ENCODE measurements at places on chromosomes 4 and X. TPM values are rescaled to one million over a fixed set of nuclear protein-coding genes. Genes with fewer than 3 reads are reported as not detected.

Gene CT55
- not detected for total RNA-seq

Gene TRMT2B
- 24.0 TPM for total RNA-seq

Gene SCD5
- 0.45 TPM for total RNA-seq

Gene STOX2
- total RNA-seq: not detected

Gene TMEM150C
- total RNA-seq: not detected

Gene CFAP99
- 0.08 TPM for total RNA-seq

Gene AVPR2
- not detected for total RNA-seq

DNA sequence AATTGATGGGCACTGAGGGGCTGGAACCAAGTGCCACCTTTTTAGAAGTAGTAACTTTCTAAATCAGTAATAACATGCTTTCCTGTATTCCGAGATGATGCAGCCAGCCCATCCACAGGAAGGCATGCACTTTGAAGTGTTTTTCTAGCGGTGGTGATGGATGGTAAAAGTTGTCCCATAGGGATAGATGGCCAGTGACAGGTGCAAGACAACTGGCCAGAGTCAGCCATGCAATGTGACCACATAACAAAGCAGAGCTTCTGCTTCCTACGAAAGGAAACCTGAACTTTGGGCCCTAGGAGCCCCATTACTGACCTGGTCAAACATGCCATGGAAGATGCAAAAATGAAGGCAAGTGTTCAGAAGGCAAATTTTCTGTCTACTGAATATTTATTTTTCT lies 72.3 kb downstream of the NR3C2 start:
- no peak overlapping the region for H3K4me3 ChIP-seq
- DNase-seq: no peak
- no peaks in the 10 kb centered on the region for H3K27me3 ChIP-seq
- no peaks in the 10 kb centered on the region for H3K36me3 ChIP-seq
- no peak overlapping the region for H3K27ac ChIP-seq

- peaks cover 26% of the 10 kb centered on the region for H3K36me3 ChIP-seq
- DNase-seq: peak; percentile 86
- peak within 1 kb of the TSS; percentile 98 for H3K4me3 ChIP-seq
- peaks cover 17% of the 10 kb centered on the region for H3K4me1 ChIP-seq
Measured at GRCh38 chrX:119693040-119693995, at the start of gene SEPTIN6. TSS of gene SEPTIN6 (minus strand) at chrX:119693168. CDS start at chrX:119693105, 63 bp downstream.

DNA sequence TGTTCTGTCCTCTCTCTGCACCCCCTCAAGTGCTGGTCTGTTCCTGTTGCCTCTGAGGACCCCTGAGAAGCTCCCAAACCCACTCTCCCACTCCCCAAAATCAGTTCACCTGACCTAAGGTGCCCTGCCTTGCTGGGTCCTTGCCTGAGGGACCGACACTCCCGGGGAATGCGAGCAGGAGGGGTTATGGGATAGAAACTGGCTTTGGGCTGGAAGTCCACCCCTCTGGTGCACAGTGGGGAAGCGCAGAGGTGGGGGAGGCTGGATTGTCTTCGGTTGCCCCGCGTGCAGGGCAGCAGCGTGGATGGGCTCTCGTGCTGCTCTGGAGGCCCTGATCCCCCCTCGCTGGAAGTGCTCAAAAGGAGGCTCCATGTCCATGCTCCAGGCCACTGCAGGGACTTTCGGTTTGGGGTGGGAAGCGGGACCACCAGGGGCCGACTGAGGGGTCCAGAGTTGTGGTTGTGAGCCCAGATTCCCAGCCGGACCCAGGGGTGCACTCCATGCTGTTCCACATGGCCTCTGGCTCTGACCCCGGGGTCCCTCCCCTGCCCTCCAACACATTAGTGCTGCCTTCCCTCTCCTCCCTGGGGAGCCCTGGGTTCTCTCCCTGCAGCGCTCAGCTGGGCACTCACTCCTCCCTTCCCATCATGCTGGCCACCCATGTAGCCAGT lies 7.6 kb downstream of the SORCS2 start:
- H3K4me3 ChIP-seq: no peak overlapping the region
- no peak for DNase-seq
- H3K36me3 ChIP-seq: no peaks in the 10 kb centered on the region
- no peaks in the 10 kb centered on the region for H3K4me1 ChIP-seq

- H3K27ac ChIP-seq: no peak overlapping the region
- H3K4me1 ChIP-seq: no peaks in the 10 kb centered on the region
- no peaks in the 10 kb centered on the region for H3K27me3 ChIP-seq
- DNase-seq: no peak
- no peak overlapping the region for H3K4me3 ChIP-seq
Measured at GRCh38 chrX:41314881-41315280, 19.1 kb upstream of the DDX3X start.

DNA sequence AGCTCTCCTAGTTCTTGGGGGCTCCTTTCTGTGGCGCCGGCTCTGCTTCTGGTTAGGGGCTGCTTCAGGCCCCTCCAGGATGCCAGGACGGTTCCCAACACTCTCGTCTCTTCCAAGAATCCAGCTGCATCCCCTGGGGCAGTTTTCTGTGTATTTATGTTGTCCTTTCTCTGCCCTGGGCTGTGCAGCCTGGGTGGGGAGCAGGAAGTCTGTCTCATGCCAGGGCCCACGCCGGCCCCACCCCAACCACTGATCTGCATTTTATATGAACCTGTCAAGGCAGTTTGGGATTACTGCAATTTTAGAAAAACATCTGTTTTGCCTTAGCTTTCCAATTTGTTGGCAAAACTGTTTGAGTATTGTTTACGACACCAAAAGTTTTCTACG lies 14.6 kb downstream of the CTBP1 start:
- DNase-seq: no peak
- H3K4me1 ChIP-seq: peaks cover 3% of the 10 kb centered on the region
- H3K36me3 ChIP-seq: peaks cover 63% of the 10 kb centered on the region
- no peak overlapping the region for H3K27ac ChIP-seq
- H3K4me3 ChIP-seq: no peak overlapping the region

GRCh38 chr4:73006286-73006990 lies 63.1 kb downstream of the COX18 start:
- no peak for DNase-seq
- no peaks in the 10 kb centered on the region for H3K36me3 ChIP-seq
- no peak overlapping the region for H3K27ac ChIP-seq

- no peaks in the 10 kb centered on the region for H3K36me3 ChIP-seq
- no peak for DNase-seq
- H3K27ac ChIP-seq: no peak overlapping the region
- H3K27me3 ChIP-seq: no peaks in the 10 kb centered on the region
- peaks cover 15% of the 10 kb centered on the region for H3K4me1 ChIP-seq
Measured at GRCh38 chrX:109848461-109849050, 115.5 kb upstream of the ACSL4 start.

DNA sequence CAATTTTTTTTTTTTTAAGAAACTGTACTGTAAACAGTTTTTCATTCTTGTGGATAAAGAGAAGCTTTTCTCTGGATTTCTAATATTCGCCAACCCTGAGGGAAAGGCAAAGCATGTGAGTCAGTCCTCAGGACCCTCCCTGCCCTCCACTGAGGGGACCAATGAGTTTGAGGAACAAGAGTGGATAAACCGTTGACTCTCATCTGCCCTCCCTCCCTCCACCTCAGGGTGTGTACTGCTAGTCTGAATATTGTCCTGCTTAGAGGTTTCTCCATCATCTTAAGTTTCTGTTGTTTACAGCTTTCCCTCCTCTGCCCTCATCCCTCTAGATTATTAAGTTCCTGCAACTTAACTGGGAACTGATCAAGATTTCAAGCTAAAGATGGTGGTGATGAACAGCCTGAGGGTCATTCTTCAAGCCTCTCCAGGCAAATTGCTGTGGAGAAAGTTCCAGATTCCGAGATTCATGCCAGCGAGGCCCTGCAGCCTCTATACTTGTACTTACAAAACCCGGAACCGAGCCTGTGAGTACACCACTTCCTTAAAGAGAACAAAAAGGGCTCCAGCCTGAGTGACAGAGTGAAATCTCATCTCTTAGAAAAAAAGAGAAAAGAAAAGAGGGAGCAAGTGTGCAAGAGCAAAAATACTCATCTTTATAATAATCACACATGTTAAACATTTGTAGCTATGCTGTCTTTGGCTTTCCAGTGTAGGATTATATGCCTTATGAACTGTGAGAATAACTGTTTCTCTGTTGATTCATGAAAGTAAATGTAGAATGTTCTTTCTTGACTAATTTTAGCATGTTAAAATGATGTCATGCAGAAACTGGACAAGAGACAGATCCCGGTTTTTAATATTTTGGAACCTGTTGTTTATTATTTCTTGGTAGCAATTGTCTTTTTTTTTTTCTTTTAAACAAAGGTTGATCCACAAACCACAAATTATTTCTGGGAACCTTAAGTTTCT lies 11.9 kb downstream of the CA5B start:
- peak; percentile 39 for DNase-seq
- H3K4me3 ChIP-seq: peak overlapping the region; percentile 66
- H3K36me3 ChIP-seq: peaks cover 39% of the 10 kb centered on the region
- peaks cover 68% of the 10 kb centered on the region for H3K4me1 ChIP-seq
- H3K27me3 ChIP-seq: no peaks in the 10 kb centered on the region
- H3K27ac ChIP-seq: peak overlapping the region; percentile 99

GRCh38 chr4:93217431-93217830 lies 611.1 kb upstream of the ATOH1 start:
- H3K27me3 ChIP-seq: no peaks in the 10 kb centered on the region
- no peak overlapping the region for H3K27ac ChIP-seq
- no peak for DNase-seq
- H3K4me3 ChIP-seq: no peak overlapping the region

DNA sequence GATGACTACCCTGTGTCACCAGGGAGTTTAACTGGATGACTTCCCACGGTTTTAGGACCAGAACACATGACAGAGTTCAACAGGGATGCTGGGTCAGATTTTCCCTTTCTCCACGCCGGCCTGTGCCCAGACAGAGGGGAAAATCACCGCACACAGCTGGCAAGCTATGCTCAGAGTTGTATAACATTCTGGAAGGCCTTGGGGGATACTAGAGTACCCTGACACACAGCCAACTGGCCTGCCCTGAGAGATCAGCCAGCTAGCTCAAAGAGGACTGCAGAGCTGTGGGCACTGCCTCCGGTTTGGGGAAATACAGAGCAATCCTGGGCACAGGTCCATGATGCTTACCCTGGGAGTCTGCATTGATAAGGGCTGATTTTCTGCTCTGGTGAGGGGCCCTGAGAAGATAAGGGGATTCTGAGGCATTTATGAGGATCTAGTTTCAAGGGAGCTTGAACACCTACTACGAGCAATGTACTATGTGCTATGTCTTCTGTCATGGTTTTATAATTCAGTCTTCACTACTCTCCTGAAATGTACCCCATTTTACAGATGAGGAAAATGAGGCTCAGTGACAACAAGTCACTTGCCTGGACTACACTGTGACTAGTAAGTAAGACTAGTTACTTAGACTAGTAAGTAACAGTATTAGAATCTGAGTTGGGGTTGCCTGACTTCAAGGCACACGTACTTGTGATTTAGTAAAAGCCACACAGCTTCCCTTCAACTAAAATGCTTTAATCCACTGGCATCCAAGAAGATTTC lies 14.7 kb downstream of the C4orf54 start:
- H3K27ac ChIP-seq: no peak overlapping the region
- no peaks in the 10 kb centered on the region for H3K36me3 ChIP-seq
- H3K27me3 ChIP-seq: peaks cover 13% of the 10 kb centered on the region
- H3K4me3 ChIP-seq: no peak overlapping the region
- DNase-seq: no peak

DNA sequence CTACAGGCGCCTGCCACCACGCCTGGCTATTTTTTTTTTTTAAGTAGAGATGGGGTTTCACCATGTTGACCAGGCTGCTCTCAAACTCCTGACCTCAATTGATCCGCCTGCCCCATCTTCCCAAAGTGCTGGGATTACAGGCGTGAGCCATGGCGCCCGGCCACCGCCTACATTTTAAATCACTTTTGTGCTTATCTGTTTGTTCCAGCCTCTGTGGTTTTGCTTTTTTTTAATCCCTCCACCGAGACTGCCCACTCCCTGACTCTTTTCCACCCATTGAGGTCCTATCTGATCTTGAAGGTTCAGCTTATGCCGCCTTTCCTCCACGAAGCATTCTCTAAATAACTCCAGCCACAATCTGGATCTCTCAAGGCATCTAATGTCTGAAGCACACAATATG lies 73.5 kb downstream of the CHRDL1 start:
- H3K27me3 ChIP-seq: no peaks in the 10 kb centered on the region
- no peak for DNase-seq
- H3K4me3 ChIP-seq: no peak overlapping the region
